ENCODE measurements at places on chromosomes 1 and 21.

GRCh38 chr1:165306543-165307434, 49.7 kb downstream of the LMX1A start:
- no peak for DNase-seq

DNA sequence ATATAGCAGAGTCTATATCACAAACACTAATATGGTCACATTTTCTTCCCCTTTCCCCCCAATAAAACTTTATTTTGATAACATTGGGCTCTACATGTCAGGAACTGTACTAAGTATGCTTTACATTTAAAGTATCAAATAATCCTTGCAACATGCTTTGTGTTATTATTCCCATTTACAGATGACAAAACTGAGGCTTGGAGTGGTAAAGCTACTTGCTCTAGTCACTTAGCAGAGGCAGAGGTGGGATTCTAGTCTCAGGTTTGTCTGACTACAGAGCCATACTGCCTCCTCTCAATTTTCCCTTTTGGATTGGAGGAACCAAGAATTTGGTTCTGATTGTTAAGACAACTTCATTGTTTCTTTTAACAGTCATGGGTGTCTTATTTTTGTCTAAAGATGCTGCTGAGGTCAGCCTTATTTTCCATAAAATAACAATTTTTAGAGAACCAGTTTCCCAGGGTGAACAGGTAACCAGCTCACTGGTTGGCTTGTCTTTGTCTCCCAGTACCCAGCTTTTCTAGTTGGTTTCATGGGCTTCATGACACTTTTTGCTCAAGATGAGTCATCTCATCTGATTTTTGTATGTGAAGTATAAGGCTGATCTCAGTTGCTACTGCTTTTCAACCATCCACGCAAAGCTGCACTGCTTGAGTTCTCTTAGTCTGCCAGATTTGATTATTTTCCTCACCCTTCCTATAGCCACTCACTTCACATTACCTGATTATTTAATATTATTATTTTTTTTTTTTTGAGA, 81.0 kb upstream of the ARID1A start:
- DNase-seq: no peak

DNA sequence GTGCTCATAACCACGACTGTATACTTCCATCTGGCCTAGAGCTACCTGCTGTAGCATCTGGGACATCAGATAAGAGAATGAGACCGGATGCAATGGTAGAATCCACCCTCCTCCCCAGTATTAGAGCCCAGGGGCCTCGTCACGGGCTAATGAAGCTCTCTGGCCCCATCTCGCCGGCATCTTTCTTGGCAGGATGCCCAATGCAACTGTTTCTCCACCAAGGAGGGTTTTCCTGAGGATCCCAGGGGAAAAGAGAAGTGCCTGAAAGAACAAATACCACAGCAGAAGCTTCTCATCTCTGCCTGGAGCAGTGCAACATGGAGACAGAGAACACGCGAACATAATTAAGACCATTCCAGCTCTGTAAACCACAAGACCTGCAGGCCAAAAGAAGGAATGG, 80.0 kb downstream of the VWA5B1 start:
- DNase-seq: no peak

- no peak for DNase-seq
Observed at GRCh38 chr1:225573216-225573615, 79.7 kb downstream of the ENAH start.

GRCh38 chr1:203178821-203179666, 3.4 kb upstream of the MYBPH start:
- no peak for DNase-seq

DNA sequence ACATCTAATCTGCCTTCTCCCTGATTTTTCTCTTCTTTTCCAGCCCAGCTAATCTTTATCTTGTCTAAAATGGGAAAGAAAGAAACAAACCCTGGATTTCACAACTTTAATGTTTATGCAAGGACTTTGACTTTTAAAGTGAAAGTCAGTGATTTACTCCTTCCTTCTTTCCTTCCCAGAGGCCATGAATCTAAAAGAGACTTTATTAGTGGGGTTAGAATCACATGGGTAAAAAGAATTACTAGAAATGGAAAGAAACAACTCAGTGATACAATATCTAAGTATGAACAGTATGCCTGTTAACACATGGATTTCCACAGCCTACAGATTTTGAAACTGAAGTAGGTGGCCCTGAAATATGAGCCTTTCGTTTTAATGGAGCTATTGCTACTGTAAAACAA, 59.8 kb upstream of the KCNK2 start:
- DNase-seq: no peak

Measured in muscle of arm (tissue), 14 donors.